Type B pancreatic cell (in vitro differentiated cells): ENCODE measurements at places on chromosomes 13 and 19.

- DNase-seq: no peak
Observed at GRCh38 chr13:40863723-40864122, 74.3 kb downstream of the SLC25A15 start.

DNA sequence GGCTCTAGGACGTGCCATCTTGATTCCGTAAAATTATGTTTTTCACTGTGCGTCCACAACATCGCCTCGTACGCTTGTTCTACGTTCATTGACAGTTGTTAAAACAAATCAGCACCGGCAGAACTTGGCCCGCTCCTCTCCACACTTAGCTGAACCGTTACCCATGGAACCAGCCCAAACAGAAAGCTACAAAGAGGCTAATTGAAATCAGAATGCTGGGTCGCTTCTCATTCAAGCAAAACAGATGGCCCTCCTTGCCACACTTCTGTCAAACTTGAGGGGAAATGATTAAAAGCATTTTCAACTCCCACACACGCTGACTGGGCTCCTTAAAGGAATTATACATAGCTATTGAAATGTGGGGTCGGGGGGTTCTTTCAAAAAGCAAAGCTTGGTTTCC lies 71.6 kb downstream of the TM9SF2 start:
- DNase-seq: no peak

- no peak for DNase-seq
Observed at GRCh38 chr13:23449398-23450162, 16.1 kb upstream of the SACS start.

- no peak for DNase-seq
Observed at GRCh38 chr13:42985312-42986175, 6.5 kb downstream of the EPSTI1 start.

DNA sequence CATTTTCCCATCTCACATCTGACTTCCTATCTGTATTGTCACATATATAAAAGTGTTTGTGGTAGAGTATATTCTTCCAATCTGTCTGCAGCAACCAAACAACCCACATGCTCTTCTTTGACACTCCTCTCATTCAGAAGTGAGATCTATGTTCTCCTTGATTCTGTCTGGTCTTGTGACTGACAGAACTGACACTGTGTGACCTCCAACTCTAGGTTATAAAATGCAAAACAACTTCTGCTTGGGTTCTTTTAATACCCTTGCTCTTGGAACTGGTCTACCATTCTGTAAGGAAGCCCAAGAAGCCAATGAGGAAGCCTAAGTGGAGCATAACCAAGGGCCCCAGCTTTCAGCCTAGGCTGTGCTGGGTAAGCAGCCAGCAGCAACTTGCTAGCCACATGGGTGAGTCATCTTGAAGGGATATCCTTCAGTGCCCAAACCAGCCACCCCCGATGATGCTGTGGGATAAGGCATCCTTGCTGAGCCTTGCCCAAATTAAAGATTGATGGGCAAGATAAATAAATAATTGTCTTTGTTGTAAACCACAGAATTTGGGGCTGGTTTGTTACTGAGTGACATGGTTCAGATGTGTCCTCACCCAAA lies 18.4 kb upstream of the ITM2B start:
- DNase-seq: no peak

DNA sequence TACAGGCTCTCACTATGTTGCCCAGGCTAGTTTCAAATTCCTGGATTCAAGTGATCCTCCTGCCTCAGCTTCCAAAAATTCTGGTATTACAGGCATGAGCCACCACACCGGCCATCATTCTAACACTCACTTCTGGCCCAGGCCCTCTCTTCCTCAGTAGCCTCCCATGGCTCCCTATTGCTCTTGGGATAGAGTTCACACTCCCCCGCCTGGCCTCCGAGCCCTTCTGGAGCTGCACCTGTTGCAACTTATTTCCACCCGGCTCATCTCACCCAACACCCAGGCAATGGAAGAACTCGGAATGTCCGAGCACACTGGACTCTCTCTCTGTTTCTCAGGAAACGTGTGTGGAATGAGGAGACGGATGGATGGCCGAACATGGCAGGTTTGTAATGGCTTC lies 9.0 kb upstream of the SBK3 start:
- no peak for DNase-seq
